ENCODE measurements at places on chromosomes 5 and 9.

DNA sequence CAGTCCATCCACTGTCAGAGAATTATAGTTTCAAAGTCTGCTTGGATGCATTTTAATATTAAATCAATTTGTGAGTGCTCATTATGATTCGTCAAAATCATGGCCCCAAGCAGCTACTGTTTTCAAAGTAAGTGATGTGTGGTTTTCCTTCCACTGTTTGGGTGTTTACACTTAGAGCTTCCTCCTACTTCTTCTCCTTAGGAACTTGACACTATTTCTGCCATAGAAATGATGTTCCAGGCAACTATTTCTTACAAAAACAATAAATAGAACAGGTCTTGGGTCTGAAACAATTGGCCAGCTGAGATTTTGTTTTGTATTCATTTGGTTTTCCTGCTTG, 132.8 kb upstream of the RAI14 start:
- DNase-seq, result no peak

DNA sequence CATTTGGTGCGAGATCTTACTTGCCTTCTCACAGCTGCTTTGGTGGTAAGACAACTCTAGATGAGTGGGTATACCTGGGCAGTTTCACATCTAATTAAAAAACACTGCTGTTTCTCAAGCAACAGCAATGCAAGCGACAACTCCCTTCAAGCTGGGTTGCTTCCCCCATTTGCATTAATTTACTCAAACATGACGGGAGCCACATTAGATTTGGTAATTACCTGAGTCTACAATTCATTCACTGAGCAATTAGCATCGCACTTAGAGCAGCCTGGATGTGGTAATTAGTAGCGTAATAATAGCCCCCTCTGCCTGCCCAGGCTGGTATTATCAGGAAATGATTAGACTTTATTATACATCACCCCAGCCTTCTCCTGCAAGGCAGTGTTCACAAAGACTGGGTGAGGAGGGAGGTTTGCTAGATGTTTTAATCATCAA, 73.4 kb downstream of the FBXO38 start:
- no peak for DNase-seq

DNA sequence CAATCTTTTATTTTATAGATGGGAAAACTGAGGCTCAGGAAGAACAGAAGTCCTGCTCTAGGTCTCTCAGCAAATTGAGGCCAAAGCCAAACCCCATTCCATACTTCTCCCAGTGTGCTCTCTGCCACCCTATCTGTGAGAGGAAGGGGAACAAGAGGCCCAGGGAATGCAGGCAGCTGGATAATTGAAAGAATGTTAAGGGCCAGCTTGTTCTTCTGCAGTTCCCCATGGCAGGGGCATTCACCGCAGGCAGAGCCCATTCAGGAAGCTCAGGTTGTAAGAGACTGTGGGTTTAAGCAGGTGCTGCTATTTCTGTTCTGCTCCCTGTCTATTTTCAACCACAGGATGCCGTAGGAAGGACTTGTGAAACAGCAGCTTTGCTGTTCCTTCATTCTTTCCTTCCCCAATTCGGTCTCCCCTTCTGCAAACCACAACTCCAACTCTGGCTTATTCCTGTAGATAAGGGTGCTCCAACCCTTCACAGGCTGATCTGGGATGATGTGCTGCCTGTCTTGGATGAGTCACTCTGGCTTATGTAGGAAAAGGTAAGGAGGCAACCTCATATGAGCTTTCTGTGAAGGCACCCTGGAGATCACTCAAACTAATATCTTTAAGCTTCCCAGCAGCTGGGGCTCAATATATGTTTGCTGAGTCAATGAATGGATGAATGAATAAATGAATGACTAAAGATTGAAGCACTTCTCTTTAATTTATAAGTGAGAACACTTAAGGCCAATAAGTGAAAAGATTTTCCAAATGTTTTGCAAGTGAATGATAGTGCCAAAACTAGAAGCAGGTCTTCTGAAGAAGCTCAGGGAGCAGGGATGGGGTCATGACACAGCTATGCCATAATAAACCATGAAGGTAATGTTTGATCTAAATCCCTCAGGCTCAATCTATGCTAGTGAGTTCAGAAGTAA, 377.6 kb downstream of the BRINP1 start:
- no peak for DNase-seq

- no peak for DNase-seq
Measured at GRCh38 chr5:94632024-94632423, 13.6 kb downstream of the SLF1 start.

DNA sequence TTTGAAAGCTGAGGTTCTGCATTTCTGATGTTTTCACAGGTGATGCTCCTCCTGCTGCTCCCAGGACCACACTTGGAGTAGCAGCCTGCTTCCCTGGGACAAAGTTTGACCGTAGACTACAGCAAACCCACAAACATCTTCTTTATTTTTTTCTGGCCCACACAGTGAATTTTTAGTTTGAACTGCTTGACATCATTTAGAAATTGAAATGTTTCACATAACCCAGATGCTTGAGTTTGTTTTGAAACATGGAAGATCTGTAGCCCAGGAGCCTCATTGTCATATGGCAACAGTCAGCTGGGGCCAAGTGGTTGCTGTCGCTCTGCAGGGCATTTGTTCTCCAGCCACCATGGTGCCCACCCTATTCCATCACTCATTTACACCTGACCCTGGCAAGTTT, 8.4 kb downstream of the SH3TC2 start:
- no peak for DNase-seq
